Astrocyte (in vitro differentiated cells and primary cell): ENCODE measurements at places on chromosomes 5 and 9. TPM values are rescaled to one million over a fixed set of nuclear protein-coding genes. Genes with fewer than 3 reads are reported as not detected.
A peak's percentile ranks its signal among the peaks of the same experiment; 100 is the strongest.

Gene ZDHHC11B
- total RNA-seq, result 0.23 and 0.29 TPM in 2 replicates

Gene PLAC8L1
- total RNA-seq, result 2.0 and 2.7 TPM in 2 replicates

Gene ANKRD34B
- total RNA-seq, result 0.10 and 0.20 TPM in 2 replicates

- DNase-seq, result peak; percentile 83
These were observed 13.5 kb upstream of the B4GALT1 start for GRCh38 chr9:33180526-33181184.

DNA sequence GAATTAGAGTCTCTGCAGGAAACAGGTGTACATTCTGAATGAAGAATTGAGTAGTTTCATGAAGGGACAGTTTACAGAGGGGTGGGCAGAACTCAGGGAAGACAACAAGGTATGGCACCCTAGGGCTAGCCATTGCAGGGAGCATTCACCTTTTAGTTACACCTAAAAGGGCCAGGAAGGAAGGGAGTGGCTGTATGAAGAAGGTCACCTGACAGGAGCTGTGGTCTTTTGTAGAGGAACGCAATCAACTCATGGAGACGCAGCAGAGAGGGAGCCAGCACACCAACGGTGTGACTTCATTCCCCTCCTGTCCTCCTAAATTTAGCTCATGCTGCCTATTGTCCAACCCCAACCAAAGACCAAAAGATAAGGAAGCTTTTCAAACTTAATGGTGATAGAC, 12.7 kb upstream of the ZCCHC7 start:
- DNase-seq, result no peak

DNA sequence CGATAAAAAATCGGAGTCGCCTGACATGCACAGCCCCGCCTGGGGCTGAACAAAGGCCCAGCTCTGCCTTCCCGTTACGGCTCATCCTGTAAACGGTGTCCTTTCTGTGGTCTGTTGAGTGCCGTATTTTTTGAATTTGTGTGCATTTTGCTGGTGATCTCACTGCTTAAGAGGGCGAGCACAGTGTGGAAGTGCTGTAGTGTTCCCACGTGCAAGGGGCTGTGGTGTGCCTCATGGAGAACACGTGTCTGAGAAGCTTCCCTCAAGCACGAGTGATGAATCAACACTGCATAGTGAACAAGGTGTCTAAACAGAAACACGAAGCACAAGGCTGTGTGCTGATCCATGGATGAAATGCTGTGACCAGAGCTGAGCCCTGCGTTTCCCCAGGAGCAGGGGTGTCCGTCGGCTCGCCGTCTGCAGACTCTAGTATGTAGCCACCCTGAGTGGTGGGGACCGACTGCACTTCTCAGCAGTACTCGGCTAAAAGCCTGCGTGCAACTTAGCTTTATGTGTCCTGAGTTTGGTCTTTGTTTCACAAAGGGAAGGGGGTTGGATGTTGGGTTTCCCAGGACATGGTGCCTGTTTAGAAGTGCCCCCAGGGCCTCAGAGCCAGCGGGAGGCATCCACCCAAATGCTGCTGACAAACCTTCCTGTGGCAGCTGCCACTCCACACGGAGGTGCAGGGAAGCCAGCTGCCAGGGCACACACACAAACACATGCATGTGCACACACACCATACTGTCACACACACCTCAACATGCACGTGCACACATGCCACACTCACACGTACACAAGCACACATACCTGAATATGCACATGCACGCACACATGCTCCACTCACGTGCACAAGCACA, 77.2 kb upstream of the IRX4 start:
- DNase-seq, result no peak

- DNase-seq, result no peak
These were observed 272.6 kb downstream of the ATPSCKMT start for GRCh38 chr5:9977070-9977469.

DNA sequence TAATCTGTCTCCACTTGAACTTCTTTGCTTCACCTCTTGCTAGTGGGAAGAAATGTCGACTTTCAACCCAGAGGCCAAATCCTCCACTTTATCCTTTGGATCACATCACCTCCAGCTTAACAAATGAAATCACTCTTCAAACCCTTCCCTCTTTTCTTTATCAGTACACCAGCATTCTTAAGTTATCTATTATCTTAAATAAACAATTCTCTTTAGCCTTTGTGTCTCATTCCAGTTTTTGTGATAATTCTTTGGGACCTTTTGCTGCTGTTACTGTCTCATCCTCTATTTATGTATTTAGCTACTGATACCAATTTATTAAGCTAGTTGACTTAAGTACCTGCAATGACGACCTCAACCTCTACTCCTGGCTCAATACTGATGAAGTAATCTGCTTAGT, 28.1 kb upstream of the FBN2 start:
- DNase-seq, result no peak

- DNase-seq, result no peak
These were observed 42.3 kb downstream of the B4GALT1 start for GRCh38 chr9:33124751-33125381.
